ENCODE measurements at places on chromosomes 16 and 17.

GRCh38 chr17:19482576-19482975 lies 51.1 kb upstream of the SLC47A1 start:
- no peak for DNase-seq

DNA sequence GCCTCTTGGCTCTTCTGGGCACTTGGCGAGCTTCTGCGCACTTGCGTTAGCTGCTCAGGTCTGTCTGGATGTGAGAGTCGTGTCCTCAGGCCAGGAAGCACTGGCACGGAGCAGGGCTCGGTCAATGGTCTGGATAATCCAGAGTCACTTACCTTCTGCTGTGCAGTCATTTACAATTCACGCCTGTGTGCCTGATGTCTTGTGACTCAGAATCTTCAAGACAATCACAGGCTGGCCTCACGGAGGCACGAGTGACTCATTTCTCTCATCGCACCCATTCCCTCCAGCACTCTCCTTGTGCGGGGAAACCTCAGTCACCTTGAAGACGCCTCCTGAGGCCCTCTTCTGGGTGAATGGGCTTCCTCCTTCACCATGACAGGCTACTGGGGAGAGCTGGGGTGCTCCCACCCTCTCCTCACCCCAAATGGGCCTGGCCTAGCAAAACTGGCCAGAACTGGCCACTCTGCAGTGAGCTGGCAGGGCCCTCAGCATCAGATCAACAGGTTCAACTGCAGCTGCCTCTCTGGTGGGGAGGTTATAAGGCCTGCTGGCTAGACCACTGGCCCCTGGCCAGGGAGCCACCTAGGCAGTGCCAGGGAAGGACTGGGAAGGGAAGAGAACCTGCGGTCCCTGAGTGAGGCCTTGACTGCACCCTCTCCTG lies 1.9 kb upstream of the CAPN15 start:
- DNase-seq = no peak

DNA sequence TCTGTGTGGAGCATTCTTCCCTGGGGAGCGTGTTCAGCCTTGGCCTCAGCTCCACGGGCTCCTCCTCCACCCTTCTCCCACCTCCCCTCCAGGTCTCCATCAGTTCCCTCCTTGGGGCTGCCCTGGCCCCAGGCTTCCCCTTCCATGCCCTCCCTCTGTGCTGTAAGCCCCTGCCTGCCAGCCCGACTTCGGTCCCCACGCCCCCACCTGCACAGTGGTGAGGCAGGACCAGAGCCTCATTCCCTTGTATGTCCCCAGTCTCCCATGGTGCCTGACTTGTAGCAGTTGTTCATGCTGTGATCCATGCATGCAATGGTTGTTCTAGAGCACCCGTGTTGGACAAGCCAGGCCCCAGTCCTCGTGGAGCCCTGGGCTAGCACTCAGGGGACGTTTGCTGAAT lies 199.4 kb downstream of the RBFOX3 start:
- no peak for DNase-seq

GRCh38 chr16:80536238-80536637 lies 4.6 kb upstream of the DYNLRB2 start:
- DNase-seq = no peak

GRCh38 chr16:87918866-87919680 lies 17.3 kb downstream of the CA5A start:
- no peak for DNase-seq

- no peak for DNase-seq
Measured at GRCh38 chr17:16976725-16977550, 5.0 kb upstream of the TNFRSF13B start.

DNA sequence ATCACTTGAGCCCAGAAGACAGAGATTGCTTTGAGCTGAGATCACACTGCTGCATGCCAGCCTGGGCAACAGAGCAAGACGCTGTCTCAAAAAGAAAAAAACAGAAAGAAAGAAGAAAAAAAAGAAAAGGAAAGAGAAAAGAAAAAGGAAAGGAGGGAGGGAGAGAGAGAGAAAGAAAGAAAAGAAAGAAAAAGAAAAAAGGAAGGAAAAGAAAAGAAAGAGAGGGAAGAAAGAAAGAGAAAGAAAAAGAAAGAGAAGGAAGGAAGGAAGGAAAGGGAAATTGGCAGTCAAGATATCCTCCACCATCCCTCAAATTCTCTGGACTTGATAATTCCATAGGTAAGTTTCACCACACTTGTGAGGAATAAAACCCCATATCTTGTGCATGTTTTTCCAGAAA lies 71.4 kb upstream of the WSB1 start:
- no peak for DNase-seq

GRCh38 chr17:282000-282911 lies 70.4 kb downstream of the RPH3AL start:
- DNase-seq = no peak

DNA sequence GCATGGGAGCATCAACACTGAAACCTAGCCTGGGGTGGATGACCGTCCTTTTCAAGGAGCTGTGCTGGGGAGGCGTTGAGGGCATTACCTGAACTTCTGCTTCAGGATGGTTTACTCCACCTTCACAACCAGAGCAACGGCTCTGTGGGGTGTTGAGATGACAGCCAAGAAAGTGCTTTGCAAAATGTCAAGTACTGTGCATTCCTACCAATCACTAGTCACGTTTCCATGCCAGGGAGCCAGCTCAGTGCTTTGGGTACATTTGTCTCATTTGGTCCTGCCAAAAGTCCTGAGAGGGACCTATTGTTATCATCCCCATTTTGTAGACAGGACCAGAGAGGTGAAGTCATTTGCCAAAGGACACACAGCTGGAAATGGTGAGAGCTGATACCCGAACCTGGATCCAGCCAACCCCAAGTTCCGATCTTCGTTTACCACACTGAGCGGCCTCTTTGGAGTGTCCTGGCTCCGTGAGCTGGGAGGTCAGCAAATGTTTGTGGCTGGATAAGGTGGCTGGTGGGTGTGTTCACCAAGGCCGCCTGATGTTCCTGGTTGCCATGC lies 61.6 kb downstream of the IRF8 start:
- no peak for DNase-seq

DNA sequence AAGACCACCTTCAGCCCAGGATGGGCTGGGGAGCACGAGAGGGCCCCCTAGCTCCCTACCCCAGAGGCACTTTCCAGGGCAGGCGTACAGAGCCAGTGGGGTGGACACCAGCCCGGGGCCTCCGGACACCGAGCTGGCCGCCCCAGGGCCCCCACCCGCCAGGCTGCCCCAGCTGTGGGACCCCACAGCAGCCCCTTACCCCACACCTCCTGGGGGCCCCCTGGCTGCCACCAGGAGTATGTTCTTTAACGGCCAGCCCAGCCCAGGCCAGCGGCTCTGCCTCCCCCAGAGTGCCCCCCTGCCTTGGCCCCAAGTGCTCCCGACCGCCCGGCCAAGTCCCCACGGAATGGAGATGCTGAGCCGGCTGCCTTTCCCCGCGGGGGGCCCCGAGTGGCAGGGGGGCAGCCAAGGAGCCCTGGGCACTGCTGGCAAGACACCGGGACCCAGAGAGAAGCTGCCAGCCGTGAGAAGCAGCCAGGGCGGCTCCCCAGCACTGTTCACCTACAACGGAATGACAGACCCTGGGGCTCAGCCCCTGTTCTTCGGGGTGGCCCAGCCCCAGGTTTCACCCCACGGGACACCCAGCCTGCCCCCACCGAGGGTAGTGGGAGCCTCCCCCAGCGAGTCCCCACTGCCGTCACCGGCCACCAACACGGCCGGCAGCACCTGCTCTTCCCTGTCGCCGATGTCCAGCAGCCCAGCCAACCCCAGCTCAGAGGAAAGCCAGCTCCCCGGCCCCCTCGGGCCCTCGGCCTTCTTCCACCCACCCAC lies 24.3 kb upstream of the ZFPM1 start:
- no peak for DNase-seq

- DNase-seq = no peak
Measured at GRCh38 chr17:78599419-78599818, 22.2 kb upstream of the DNAH17 start.

DNA sequence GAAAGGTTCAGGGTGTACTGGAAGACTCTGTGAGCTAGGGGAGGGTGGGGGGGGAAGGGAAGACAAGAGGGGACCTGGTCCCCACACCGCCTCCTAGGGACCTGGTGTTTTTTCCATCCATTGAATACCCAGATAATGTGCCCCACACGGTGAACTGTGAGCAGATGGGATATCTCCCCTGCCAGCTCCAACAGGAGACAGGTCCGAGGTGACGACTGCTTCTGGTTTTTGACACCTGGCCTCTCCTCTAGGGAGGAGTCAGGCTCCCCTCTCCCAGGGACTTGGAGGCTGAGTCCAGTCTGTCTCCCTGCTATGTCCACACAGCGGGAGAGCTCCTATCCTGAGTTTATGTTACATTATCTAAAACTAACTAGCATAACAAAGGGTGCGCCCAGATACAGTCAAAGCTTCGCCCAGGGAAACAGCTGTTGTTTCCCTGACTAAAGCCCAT lies 1.8 kb downstream of the MARVELD3 start:
- DNase-seq = no peak
